NCI-H1417 treated with DMSO at 0.1 percent for 48 hours (cell line): ENCODE measurements at places on chromosomes 5 and 9.

- no peak for DNase-seq
Measured at GRCh38 chr5:1643651-1644392, 120.1 kb upstream of the LPCAT1 start.

DNA sequence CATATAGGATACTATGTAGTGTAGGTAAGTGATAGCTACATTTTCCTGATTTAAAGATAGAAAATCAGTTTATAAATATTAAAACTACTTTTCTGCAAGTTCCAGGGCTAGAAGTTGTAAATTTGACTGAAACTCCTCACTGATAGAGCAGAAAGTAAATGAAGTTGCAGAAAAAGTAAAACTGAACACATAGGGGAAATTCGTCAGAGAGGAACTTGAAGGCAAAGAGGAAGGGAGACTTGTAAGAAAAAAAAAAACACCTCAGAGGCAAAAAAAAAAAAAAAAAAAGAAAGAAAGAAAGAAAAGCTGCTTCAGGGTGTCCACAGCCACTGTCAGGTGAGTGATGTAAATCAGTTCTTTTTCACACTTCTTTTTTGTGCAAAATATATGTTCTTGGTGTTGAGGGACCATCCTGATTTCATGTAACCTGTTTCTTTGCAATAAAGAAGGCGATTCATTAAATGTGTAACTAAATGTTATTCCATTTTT, 336.2 kb upstream of the ZNF462 start:
- no peak for DNase-seq

DNA sequence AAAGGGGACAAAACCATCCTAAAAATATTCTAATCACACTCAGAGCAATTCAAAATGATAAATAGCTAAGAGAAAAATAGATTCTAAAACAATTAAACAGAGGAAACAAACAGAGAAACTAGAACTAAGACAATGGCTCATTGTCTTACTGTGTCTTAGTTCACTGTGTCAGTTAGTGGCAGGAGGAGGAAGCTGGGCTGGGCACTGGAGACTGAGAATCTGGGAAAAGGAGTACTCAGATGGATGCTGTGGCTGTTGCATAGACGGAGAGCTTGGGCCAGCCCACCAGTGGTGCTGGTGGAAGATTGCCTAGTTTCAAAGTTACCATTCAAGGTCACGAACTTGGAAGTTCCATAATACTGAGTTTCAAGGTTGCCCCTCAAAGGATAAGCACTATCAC, 94.7 kb upstream of the IFNK start:
- no peak for DNase-seq

DNA sequence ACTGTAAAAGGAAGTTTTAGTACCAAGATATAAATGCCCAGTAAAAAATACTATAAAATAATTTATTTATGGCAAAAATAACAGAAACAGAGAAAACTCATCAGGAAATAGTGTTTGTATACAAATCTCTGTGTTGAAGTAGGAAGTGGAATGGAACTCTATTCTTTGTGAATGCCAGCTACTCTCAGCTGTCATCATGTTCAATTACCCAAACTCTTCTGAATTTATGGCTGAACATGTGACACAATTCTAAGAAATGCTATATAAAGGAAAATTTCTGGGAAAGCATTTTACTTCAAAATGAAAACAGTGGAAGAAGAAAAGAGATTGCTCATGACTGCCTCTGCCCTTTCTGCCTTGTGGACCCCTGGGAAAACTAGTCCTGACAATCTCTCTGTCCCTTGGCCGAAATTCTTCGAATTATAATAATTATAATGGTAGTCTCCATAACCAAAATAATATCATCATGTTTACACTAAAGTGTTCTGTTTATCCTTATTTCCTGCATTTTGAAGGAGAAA, 522.3 kb upstream of the ST8SIA4 start:
- no peak for DNase-seq

DNA sequence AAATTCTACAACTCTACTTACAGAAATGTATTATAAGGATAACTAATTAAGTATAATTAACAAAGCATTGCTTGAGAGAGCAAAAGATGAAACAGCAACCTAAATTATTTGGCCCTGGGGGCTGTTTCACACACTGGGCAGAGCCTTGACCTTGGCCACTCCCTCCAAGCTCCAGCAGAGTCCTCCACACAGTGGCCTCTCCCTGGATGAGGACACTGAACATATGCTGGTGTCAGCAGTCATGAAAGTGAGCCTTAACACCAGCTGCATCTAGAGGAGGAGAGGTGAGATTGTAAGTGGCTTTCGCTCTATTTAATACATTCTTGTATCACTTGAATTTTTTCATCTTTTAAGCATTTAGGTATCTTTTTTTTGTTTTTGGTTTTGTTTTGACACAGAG, 23.3 kb upstream of the ZDHHC12 start:
- no peak for DNase-seq

DNA sequence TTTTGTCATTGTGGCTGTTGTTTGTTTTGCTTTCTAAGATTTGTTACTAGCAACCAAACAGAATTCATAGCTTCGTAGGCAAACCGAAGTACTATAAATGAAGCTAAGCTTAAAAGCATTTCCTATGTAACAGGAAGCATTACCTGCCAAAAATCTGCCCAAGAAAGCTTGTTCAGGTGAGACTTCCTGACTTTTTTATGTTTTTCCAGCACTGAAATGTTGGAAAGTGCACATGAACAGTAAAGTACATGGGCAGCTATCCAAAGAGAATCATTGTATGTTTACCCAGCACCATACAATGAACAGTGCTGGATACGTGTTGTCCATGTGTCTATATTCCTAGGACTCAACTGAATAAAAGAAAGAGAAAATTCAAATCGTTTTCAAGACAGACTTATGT, 247.1 kb downstream of the NFIB start:
- DNase-seq: no peak

- no peak for DNase-seq
Measured at GRCh38 chr9:15433191-15433590, 10.5 kb downstream of the SNAPC3 start.

- no peak for DNase-seq
Measured at GRCh38 chr9:107810461-107810961, 320.9 kb upstream of the KLF4 start.

DNA sequence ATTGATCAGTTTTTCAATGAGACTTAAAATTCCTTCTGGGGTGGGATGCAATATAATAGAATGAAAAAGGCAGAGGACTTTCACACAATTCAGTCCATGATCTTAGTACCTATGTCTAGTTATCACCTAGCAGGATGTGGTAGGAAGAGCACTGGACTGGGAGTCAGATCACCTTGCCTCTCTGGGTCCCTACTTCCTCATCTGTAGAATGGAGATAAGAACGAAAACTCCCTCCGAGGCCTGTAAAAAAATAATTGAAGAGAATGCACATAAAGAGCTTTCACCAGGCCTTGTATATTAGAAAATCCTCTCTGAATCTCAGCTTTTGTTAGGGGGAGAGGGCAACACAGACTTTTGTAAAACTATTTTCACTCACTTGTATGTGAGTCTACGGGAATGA, 681 bp upstream of the TMEFF1 start:
- DNase-seq: no peak
